ENCODE measurements at places on chromosomes 12 and 14.

GRCh38 chr12:11907625-11908024 is 163.1 kb upstream of the BCL2L14 start:
- no peak for DNase-seq

DNA sequence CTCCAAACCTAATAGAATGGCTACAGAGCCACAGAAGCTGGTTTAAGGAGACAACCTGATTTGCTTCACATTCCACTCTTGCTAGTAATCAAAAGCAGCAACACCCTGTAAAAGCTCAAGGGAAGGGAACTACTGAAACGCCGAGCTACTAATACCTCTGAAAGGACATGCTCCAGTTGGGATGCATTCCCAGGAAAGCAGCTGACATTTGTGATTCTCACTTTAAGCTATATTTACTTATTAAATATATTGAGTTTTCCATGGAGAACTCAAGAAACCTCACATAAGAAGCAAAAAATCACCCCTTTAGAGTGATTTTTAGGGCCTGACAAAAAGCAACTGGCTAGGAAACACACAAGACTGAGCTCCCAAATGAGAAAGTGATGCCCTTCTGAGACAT is 1073.0 kb upstream of the FLRT2 start:
- no peak for DNase-seq

- no peak for DNase-seq
These were observed 150.1 kb downstream of the EGLN3 start for GRCh38 chr14:33800735-33801163.

GRCh38 chr14:22252686-22253085 is 336.3 kb downstream of the DAD1 start:
- no peak for DNase-seq

GRCh38 chr12:29207120-29207519 is 58.0 kb downstream of the FAR2 start:
- DNase-seq: no peak

DNA sequence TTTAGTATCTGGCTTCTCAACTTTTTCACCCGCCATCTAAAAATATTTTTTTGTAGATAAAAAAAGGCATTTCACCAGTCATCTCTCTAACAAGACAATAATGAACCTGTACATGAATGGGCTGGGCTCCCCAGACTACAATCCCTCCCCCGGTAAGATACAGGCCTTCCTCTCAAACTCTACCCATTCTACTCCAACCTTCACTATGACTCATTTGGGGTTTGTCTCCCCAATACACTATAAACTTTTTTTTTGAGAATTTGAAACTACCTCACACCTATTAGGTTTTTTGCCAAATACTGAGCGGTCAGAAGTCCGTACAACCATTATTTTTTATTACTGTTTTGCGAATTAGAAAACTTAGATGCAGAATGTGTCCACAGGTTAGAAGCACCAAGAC is 784 bp downstream of the RPL6 start:
- DNase-seq: no peak

GRCh38 chr14:52553671-52554575 is 1.3 kb downstream of the GPR137C start:
- peak; percentile 69 for DNase-seq

GRCh38 chr14:83071888-83072501 is 1538.3 kb upstream of the SEL1L start:
- no peak for DNase-seq

- DNase-seq: peak; percentile 61
These were observed 2.4 kb downstream of the VRK1 start for GRCh38 chr14:96799489-96800054.

- no peak for DNase-seq
These were observed 171.2 kb downstream of the ERC1 start for GRCh38 chr12:1162081-1162760.

DNA sequence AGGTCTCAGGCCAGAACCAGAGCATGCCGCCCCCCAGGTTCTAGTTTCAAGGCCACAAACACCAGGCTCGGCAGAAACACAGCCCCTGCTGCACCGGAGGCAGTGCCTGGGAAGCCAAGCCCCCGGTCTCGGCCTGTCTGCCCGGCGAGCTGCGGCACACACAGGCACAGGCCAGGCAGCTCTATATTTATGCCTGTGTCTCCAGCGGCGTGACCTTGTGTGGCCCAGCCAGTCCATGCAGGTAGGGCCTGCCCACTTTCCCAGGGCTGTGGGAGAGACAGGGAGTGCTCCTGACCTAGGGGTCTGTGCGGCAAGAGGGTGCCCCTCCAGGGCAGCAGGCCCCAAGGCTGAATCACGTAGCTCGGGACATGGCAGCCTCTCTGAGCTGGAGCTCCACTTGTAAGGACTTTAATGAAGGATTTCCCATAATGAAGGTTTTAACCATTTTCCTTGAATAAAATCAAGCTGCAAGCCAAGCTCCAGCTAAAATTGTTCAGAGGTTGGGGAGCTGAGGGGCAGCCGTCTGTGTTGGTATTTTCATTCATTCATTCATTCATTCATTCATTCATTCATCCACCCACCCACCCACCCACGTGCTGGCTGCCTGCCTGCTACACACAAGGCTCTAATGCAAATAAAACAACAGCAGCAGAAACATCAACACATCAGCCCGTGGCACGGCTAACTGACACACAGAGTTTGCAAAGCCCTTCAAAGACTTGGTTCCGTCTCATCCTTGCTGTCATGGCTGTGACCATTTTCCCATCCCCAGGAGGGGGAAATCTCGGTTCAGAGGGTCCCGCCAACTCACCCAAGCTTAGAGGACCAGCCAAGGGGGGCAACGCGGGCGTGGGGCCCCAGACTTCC is 92.0 kb downstream of the RFLNA start:
- DNase-seq: no peak

DNA sequence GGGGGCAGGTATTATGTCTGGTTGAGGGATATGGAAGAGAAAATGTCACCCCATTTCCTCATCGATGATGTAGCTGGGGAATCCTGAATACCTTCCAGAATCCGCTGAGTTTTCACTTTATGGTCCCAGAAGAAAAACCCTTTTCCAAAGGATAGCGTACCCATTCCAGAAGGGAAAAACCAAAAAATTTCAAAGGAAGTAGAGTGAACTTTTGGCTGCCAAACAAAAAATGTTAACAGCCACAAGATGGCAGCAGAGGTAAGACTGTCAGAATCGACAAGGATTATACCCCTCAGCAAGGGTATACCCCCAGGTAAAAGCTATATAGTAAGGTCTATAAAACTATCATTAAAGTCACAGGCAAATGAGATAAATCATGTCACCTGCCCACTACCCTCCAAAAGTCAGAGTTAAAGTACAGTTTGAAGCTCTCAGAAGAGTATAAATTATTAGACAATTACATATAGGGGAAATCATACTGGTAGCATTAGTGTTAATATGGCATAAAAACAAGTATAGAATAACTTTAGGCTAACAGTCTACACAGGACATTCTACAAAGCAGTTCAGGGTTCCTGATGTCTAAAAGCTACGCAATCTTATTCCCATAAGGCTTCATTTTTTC is 18.0 kb downstream of the ACIN1 start:
- no peak for DNase-seq

- DNase-seq: no peak
These were observed 440 bp upstream of the ISM2 start for GRCh38 chr14:77498984-77499527.

- no peak for DNase-seq
These were observed 23.0 kb upstream of the TUBA1B start for GRCh38 chr12:49154221-49154620.

DNA sequence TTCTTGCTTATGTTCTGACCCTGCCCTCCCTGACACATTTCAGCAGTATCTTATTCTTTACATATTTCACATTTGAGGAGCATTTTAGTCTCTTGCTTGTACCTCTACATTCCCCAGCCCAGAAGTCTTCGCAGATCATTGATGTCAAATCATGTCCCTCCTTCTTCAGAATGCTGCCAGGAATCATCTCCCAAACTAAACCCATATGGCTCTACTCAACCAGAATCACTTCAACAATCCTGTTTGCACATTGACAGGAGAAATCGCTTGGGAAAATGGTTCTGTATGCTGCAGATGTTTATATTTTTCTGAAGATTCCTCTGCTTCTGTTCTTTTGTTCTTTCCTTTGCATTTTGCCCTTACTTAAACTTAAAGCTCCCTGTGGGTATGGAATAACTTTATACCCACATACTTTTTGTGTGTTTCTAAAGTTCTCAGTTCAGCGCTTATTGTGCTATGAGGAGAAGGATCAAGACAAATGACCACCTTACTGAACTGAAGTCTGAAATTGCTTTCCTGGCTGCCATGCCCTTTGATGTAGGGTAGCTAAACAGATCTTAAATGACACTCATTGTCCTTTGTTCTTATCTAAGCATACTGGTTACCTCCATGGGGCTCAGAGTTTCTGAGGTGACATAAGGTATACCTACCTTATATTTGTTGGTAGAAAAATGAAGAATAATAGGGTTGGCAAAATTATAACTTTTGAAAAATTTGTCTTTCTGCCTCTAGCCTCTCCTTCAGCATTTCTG is 134.6 kb downstream of the SLC25A21 start:
- no peak for DNase-seq

DNA sequence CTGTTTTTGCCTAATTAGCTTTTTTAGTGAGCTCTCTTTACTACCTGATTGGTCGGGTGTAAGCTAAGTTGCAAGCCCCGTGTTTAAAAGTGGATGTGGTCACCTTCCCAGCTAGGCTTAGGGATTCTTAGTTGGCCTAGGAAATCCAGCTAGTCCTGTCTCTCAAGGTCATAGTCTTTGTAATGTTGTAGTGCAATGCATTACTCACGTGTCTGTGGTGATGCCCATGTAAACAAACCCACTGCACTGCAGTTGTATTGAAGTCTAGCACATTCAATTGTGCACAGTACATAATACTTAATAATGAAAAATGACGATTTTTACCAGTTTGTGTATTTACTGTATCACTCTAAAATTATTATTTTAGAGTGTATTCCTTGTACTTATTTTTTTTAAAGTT is 335.5 kb downstream of the NUAK1 start:
- no peak for DNase-seq

DNA sequence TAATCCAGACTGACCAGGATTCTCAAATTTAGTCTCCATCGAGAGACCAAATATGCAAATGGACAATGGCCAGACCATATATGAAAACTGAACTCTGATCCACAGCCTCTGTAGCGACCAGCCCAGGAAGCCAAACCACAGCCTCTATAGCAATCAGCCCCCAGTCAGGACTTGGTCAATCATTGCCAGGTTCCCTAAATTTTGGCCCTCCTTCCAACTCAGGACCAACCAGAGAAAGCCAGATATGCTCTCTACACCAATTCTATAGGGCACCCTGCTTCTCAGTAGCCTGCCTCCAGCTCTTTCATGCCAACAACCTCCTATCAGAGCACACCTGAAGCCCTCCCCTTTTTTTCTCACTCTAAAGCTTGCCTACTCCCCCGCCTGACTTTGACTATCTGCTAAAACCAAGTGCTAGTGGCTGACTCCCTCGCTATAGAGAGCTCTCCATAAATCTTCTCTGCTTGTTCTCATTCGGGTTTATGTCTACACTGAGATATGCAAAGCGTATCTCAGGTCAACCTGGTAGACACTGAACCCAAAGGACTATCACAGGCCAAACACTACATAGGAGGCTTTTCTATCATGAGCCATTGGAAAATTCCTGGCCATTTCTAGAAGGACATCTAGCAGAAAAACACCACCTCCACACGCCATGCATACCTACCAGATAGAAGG is 110.5 kb upstream of the FUT8 start:
- peak; percentile 69 for DNase-seq

GRCh38 chr14:85565862-85566296 is 35.9 kb downstream of the FLRT2 start:
- peak; percentile 45 for DNase-seq

GRCh38 chr14:33880330-33880729 is 70.5 kb downstream of the EGLN3 start:
- DNase-seq: no peak

GRCh38 chr12:64611341-64612284 is 1.3 kb downstream of the RASSF3 start:
- peak; percentile 5 for DNase-seq

DNA sequence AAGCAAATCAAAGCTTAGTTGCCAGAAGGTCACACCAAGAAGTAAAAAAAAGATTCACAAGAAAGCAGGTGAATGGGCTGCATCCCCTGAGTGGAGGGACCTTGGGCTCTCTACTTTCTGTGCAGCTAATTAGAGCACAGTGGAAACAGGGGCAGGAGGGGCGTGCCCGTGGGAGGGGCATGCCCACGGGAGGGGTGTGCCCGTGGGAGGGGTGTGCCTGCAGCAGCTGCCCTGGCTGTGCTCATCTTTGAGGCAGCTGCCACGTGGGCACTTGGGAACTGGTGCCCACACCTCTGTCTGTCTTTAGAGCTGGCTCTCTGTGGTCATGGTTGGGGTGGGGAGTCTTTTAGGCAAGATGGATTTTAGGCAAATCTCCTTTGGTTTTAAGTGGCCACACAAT is 60.0 kb downstream of the EML1 start:
- no peak for DNase-seq

- DNase-seq: peak; percentile 63
These were observed 18.7 kb downstream of the FBXL14 start for GRCh38 chr12:1575408-1576401.

- DNase-seq: no peak
These were observed 3.5 kb downstream of the SLC7A7 start for GRCh38 chr14:22811722-22812121.

DNA sequence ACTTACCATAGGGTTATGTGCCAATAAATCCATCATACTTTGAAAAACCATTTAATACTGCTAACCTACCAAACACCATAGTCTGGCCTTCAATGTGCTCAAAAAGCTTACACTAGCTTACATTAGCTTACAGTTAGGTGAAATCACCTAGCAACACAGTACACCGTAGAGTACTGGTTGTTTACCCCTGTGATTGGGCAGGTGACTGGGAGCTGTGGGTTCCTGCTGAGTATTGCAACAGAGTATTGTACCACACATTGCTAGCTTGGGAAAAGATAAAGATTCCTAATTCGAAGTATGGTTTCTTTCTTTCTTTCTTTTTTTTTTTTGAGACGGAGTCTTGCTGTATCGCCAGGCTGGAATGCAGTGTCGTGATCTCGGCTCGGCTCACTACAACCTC is 5.6 kb downstream of the ATP5MC2 start:
- DNase-seq: no peak

DNA sequence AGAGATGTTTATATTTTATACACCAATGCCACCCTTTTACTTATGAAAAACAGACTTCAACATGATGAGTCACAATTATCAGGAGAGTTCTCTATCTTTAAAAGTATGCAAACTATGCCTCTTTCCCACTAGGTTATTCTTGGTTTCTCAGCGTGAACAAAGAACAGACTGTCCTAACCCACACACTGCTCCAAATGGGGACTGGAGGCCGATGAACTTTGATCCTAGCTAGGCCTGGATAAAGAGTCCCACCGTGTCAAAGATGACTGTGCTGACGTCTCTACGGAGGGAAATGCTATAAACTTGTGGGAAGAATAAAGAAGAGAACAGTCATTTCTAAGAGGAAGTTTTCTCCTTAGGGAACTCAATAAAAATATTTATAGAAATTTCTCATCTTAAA is 160.1 kb downstream of the EPS8 start:
- peak; percentile 51 for DNase-seq

GRCh38 chr12:30796891-30797371 is 42.2 kb upstream of the CAPRIN2 start:
- DNase-seq: no peak

DNA sequence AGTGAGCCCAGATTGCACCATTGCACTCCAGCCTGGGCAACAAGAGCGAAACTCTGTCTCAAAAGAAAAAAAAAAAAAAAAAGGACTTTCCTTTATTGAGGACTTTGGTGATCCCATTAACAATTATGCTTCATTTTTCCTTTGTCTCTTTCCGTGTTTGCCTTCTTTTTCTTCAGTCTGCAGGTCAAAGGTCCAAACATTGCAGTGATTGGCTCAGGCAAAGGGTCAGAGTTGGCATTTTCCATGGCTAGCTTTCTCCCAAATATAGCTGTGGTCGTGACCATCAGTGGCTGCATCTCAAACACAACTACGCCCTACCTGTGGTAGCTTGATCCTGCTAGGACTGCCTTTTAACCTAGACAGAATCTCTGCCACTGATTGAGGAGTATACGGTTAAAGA is 7.0 kb upstream of the DNAL1 start:
- DNase-seq: no peak

Data from NCI-H526 treated with DMSO at 0.1 percent for 48 hours (cell line).